Epithelial cell of alveolus of lung (primary cell): ENCODE measurements at places on chromosomes 16 and 17. TPM values are rescaled to one million over a fixed set of nuclear protein-coding genes. Genes with fewer than 3 reads are reported as not detected.

Gene MMP15
- total RNA-seq, result 3.9 and 6.7 TPM in 2 replicates

Gene CMTM2
- total RNA-seq, result not detected in 2 replicates

Gene NXPH3
- 0.13 and 0.88 TPM in 2 replicates for total RNA-seq

Gene DRC3
- total RNA-seq, result 0.40 and 1.4 TPM in 2 replicates

Gene NPIPA3
- total RNA-seq, result 0.24 and 0.52 TPM in 2 replicates

Gene TMEM132E
- not detected in 2 replicates for total RNA-seq

Gene KRT14
- total RNA-seq, result 0.13 and 0.48 TPM in 2 replicates

Gene PRSS36
- 0.13 TPM in 1 of 2 replicates, not detected in the other for total RNA-seq

Gene DCAKD
- 35.4 and 45.0 TPM in 2 replicates for total RNA-seq

Gene C17orf78
- not detected in 2 replicates for total RNA-seq

Gene RASD1
- 2.5 and 3.4 TPM in 2 replicates for total RNA-seq

Gene MSRB1
- 7.4 and 10.2 TPM in 2 replicates for total RNA-seq

Gene AIPL1
- not detected in 2 replicates for total RNA-seq

Gene GAST
- not detected in 2 replicates for total RNA-seq

Gene SDK2
- total RNA-seq, result 0.48 and 3.1 TPM in 2 replicates

Gene TMEM235
- total RNA-seq, result not detected in 2 replicates

Gene KRT32
- 0.13 TPM in 1 of 2 replicates, not detected in the other for total RNA-seq

Gene PRRT2
- total RNA-seq, result 2.5 and 26.6 TPM in 2 replicates

Gene KCNAB3
- 0.78 and 2.2 TPM in 2 replicates for total RNA-seq

Gene FBXW10B
- total RNA-seq, result 0.13 TPM in 1 of 2 replicates, not detected in the other

Gene WFIKKN1
- total RNA-seq, result 0.13 and 2.6 TPM in 2 replicates

Gene PRKCA
- total RNA-seq, result 16.3 and 31.3 TPM in 2 replicates

Gene TEX2
- 11.6 and 15.0 TPM in 2 replicates for total RNA-seq

Gene ACSM2A
- not detected in 2 replicates for total RNA-seq

Gene ZNF469
- total RNA-seq, result 4.2 and 9.4 TPM in 2 replicates

Gene CDH5
- 3.0 and 3.6 TPM in 2 replicates for total RNA-seq

Gene ADAD2
- total RNA-seq, result not detected in 2 replicates

Gene PPL
- total RNA-seq, result 1.3 and 7.2 TPM in 2 replicates

Gene RPGRIP1L
- total RNA-seq, result 8.0 and 9.7 TPM in 2 replicates

Gene SMPD3
- total RNA-seq, result 0.16 TPM in 1 of 2 replicates, not detected in the other

Gene RHBDF1
- total RNA-seq, result 28.1 and 42.7 TPM in 2 replicates
